ENCODE measurements at places on chromosomes 16 and 17.
A peak's percentile ranks its signal among the peaks of the same experiment; 100 is the strongest.

- peak; percentile 55 for DNase-seq
Measured at GRCh38 chr17:1390432-1391367, 9.3 kb downstream of the YWHAE start.

- peak; percentile 59 for DNase-seq
Measured at GRCh38 chr16:66434619-66435430, 7.7 kb downstream of the BEAN1 start.

DNA sequence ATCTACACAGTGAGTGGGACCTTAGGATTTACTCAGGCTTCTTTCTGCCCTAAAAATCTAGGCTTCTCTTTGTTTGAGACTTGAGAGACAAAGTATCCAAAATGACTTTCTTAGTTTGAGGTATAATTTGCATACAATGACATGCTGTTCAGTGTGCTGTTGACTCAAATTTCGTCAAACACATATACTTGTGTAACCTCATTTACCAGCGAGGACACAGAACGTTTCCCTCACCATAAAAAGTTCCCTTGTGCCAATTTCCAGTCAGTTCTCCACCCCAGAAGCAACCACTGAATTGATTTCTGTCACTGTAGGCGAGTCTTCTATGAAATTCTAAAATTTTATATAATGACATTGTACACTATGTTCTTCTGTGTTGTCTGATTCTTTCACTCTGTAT is 68.0 kb upstream of the MAF start:
- no peak for DNase-seq

DNA sequence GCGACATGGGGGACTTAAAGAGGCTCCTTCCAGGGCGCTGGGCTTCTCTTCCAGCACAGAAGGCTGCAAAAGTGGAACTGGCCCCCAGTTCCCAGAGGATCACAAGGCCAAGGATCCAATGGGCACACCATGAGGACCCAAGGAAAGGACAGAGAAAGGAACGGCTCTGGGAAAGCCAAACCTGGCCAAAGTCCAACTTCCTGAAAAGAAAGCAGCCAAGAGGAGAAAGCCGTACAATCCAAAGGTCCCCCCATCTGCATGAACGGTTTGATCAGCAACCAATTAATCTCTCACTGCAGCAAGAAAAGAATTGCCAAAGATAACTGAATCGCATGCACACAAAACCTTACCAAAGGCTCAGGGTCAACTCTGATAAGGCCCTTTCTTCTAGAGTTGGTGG is 19.8 kb upstream of the ICAM2 start:
- DNase-seq, result no peak

- no peak for DNase-seq
Measured at GRCh38 chr17:79844869-79845600, 5.8 kb upstream of the CBX4 start.

- peak; percentile 72 for DNase-seq
Measured at GRCh38 chr16:28304214-28304613, 11.9 kb downstream of the SBK1 start.

DNA sequence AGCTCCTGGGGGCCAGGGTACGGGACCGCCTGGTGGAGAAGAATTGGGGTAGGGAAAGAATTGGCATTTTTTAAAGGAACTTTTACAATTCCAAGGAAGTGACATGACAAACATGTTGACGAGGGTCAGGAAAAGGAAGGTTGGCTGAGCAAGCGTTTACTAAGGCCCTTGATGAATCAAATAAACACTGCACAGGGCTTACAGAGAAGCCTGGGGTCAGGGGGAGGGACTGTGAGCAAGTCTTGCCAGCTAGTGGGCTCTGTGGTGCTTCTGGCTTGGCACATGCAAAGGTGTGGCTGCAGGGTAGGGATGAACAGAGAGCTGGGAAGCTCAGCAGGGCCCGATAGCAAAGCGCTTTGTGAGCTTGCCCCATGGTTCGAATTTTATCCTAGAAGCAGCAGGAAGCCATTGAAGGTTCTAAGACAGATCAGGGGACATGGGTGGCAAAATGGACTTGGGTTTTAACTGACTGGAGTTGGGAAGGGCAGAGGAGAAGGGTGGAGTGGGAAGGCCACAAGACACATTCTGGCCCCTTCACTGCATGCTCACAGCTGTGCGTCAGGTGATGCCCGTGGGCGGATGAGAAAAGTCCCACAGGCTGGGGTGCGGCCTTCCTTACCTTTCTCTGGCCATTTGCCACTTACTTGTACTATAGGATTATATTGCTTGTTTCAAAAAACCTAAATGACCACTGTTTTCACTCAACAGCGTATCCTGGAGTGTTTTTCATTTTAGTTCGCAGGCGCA is 117.8 kb downstream of the SOCS1 start:
- no peak for DNase-seq

- no peak for DNase-seq
Measured at GRCh38 chr16:3158026-3158509, 23.2 kb downstream of the ZNF213 start.

DNA sequence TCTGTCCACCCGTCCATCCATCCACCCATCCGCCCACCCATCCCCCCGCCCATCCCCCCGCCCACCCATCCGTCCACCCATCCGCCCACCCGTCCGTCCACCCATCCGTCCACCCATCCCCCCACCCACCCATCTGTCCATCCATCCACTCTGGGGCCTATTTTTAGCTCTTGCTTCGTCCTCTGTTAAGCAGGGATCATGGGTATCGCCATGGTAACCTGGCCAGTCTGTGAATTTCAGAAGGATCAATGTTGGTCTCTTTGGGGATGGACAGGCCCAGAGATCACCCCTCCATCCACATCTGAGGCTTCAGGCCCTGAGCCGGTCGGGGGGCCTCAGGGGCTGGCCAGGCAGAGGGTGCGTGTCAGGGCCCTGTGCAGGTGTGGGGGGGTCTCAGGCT is 15.2 kb upstream of the DPEP1 start:
- DNase-seq, result no peak

DNA sequence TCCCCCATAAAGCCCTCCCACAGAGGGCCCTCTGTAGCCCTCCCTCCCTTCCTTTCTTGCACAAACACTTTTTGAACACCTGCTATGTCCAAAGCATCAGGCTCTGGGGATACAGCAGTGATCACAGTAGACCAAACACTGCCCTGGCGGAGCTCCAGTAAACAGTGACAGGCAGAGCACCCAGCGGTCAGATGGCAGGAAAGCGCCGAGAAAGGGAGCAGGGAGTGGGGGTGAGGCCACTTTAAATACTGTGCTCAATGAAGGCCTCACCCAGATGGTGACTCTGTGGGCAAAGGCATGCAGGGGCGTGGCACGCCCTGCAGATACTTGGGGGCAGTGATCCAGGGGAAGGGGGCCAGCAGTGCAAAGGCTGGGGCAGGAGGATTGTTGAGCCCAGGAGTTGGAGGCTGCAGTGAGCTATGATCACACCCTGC is 7.6 kb downstream of the PRR29 start:
- no peak for DNase-seq

DNA sequence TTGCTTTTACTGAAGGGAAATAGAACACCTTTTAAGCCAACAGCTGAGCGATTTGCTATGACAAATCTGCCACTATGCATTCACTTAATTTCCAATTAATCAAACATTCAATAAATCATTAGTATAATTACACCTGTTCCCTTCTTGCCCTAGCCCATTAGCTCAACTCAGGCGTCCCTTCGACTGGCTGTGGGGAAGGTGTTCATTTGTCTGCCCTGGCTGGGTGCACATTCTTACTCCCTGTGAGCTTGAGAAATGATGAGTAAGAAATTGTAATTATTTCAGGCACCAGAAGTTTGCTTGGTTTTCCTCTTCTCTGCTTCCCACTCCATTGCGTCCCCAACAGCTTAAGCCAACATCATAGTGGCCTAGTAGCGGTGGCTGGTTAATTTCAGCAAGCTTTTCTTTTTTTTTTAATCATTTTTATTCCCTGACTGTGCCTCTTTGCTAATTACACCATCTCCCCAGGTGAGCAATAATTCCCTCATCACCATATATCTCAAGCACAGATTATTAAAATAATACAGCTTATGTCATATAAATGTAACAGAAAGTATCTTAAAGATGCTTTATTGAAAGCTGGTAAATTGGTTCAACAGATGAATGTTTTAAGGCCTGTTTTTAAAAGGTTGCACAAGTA is 623.9 kb upstream of the RBFOX1 start:
- no peak for DNase-seq

- no peak for DNase-seq
Measured at GRCh38 chr16:67862623-67863583, 9.9 kb upstream of the EDC4 start.

DNA sequence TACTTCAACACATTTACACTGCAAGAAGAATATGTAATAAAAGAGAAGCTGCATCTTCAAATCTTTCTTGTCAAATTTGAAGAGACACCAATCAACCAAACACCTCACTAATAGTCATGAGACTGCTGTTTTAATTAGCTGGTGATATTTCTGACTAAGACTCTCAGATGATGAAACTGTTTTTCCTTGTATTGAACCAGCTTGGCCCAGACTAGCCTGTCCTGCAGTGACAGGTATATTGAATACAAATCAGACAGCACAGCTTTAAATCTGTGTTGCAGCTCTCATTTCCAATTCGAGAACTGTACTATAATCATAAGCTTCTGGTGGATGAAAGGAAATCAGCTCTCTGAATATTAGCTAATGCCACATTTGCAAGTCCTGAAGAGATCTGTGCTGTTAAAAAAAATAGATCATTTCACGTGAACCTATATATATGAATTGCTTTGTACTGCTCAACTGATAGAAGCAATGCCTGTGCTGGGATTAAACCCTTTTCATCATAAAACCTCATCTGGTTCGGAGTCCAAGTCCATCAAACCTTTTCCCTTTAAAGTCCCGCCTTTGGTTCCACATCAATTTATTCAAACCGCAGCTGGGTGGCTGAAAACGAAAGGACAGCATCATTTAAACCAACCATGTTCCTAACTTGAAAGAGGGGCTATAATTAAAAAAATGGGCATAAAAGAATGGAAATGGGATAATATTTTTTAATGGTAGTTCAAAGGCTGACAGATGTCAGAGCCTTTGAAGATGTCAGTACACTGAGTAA is 306.2 kb downstream of the CEP112 start:
- no peak for DNase-seq

- peak; percentile 39 for DNase-seq
Measured at GRCh38 chr17:81509972-81510784, 2.4 kb downstream of the ACTG1 start.

DNA sequence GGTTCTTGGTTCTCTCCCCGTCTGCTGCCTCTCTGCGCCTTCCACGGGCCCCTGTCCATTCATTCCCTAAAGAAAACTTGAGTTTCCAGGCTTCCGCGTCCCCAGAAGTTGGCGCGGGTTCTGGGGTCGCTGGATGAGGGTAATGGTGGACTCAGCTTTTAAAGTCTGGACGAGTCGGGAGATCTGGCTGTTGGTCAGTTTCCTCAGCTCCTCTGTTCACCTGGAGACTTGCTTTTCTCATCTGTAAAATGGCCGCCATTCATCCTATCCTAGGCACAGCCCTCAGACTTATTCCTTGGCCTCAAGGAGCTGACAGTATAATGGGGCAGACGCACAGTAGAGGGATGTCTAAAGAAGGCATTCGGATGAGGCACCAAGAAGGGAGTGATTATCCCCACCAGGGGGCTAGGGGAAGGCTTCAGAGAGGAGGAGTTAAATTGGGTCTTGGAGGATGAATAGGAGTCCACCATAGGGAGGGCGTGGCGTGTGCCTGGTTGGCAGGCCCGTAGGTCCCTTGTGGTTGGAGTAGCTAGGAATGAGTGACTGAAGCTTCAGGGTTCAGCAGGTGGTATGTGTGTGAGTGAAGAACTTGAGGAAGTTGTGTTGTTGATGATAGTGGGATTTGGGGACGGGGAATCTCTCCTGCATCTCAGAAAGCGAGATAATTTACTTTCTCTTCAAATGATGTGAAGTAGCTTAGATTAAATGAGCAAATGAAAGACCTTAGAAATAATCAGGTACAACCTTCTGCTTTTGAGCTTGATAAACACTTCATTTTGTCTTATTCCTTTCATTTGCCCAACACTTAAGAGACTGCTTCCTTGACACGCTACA is 652 bp downstream of the VPS35L start:
- DNase-seq, result peak; percentile 82

DNA sequence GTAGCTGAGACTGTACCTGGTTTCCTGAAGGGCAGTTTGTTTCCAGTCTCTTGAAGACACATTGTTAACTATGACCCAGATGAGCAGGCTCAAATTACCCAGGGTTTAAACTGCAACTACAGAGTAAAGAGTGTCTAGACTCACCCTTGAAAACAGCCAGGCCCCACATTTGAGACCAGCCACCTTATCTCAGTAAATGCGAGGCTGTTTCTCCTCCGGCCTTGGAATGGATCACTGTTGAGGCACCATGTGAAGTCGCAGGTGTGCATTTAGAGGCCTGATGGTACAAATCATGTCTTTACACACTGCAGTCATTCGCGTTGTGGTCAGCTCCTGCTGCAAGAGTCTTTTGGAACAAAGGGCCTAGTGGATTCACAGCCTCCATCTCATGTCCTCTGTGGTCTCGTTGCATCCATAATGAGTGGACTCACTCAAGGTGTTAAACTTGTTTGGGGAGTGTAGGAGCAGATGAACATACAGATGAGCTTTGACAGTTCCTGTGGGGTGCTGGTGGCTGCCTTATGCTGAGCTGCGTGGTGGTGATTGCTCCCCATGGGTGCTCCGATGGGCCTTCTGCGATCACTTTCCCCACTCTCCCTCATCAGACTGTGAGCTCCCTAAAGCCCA is 18.5 kb upstream of the N4BP1 start:
- DNase-seq, result no peak

DNA sequence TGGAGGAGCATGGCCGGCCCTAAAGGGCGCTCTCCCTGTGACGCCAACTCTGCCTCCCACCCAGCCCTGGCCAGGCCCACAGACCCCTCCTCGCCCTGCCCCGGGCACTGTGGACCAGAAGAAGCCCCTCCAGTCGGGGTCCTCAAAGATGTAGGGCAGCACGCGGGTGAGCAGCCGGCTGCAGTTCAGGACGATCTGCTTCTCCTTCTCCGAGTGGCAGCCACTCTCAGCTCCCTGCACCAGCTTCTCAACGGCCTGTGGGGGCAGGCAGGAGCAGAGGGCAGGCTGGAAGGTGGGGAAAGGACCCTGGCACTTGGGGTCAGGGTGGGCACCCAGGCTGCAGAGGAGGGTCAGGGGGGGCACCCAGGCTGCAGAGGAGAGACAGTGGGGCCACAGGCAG is 8.9 kb downstream of the HID1 start:
- no peak for DNase-seq

- DNase-seq, result no peak
Measured at GRCh38 chr16:49750341-49751000, 105.4 kb downstream of the ZNF423 start.

DNA sequence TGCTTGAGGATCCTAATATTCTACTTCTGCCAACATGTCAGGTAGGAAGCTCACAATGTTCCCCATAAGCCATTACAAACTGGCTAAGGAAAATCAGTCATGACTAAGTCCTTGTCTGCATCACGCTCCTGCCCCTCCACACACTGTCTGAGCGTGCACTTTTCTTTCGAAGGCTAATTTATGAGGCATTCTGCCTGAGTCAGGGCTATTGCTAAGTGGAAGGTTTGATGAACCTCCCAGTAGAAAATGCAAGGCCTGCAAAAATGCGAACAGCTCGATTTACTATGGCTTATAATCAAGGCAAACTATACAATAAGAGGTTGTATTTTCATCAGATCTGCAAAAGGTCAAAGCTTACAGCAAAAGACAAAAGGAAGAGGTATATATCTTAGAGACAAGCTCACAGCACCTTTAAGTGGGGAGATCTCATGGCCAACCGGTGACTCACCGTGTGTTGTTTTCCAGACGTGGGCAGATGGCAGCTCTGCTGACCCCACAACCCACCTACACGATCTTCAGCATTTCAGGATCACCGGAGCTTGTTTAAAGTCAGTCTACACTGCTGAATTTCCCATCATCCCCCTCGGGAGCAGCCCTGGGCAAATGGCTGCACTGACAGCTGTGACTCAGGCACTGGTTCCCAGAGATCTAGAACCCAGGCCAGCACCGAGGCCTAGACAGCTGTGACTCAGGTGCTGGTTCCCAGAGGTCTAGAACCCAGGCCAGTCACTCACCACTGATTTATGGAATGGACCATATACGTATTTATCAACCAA is 26.1 kb downstream of the MEAK7 start:
- no peak for DNase-seq

Measured in trophoblast cell (in vitro differentiated cells and primary cell).